Activated naive CD8-positive, alpha-beta T cell treated with anti-CD3 and anti-CD28 coated beads, Interleukin-2, amount 50 U/mL, for 24 hours (primary cell): ENCODE measurements at places on chromosomes 4 and X.
A peak's percentile ranks its signal among the peaks of the same experiment; 100 is the strongest.

DNA sequence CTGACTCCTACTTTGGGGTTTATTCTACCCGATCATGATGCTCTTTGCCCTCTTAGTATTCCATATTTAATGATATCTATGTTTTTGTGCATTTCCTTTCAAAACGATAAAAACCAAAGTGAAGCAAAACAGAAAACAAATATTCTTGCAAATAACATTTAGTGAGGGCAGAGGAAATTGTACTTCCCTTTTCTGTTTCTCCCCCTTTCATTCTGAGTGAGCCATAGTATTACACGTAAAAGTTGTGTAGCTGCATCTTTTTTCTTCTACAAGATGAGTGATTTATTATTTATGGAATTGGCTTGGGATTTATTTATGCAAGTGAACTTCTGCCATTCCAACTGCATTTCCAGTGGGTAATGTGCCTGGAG lies 109.9 kb downstream of the AFF2 start:
- no peak for DNase-seq
- H3K27me3 ChIP-seq, result no peaks in the 10 kb centered on the region
- peak overlapping the region; percentile 17 for H3K4me3 ChIP-seq
- H3K27ac ChIP-seq, result peak overlapping the region; percentile 69
- no peaks in the 10 kb centered on the region for H3K36me3 ChIP-seq
- peaks cover 35% of the 10 kb centered on the region for H3K4me1 ChIP-seq

GRCh38 chr4:88378691-88379559 lies at the start of gene HERC6:
Gene HERC6, plus strand, starts transcription at chr4:88378852. Its CDS starts 70 bp downstream, at chr4:88378922.
- H3K27ac ChIP-seq, result peak within 1 kb of the TSS; percentile 74
- H3K4me1 ChIP-seq, result peaks cover 43% of the 10 kb centered on the region

- H3K36me3 ChIP-seq, result no peaks in the 10 kb centered on the region
- peak overlapping the region; percentile 95 for H3K4me3 ChIP-seq
- peaks cover 49% of the 10 kb centered on the region for H3K4me1 ChIP-seq
- no peak for DNase-seq
- peak overlapping the region; percentile 96 for H3K27ac ChIP-seq
- H3K27me3 ChIP-seq, result no peaks in the 10 kb centered on the region
Observed at GRCh38 chrX:75156531-75156945, 455 bp upstream of the ABCB7 start.

- H3K4me1 ChIP-seq, result peaks cover 10% of the 10 kb centered on the region
- DNase-seq, result no peak
- H3K27me3 ChIP-seq, result no peaks in the 10 kb centered on the region
- H3K27ac ChIP-seq, result no peak overlapping the region
Observed at GRCh38 chrX:148567229-148567628, 66.8 kb downstream of the AFF2 start.

- H3K36me3 ChIP-seq, result no peaks in the 10 kb centered on the region
- H3K4me1 ChIP-seq, result no peaks in the 10 kb centered on the region
- no peak overlapping the region for H3K27ac ChIP-seq
- H3K4me3 ChIP-seq, result no peak overlapping the region
Observed at GRCh38 chr4:8515316-8516060, 64.7 kb upstream of the GPR78 start.

GRCh38 chrX:38717871-38718270 lies 83.4 kb upstream of the MID1IP1 start:
- no peak overlapping the region for H3K27ac ChIP-seq
- peak; percentile 1 for DNase-seq
- peaks cover 2% of the 10 kb centered on the region for H3K27me3 ChIP-seq
- H3K4me3 ChIP-seq, result no peak overlapping the region
- no peaks in the 10 kb centered on the region for H3K36me3 ChIP-seq
- peaks cover 4% of the 10 kb centered on the region for H3K4me1 ChIP-seq

- H3K4me1 ChIP-seq, result no peaks in the 10 kb centered on the region
- H3K4me3 ChIP-seq, result no peak overlapping the region
- no peaks in the 10 kb centered on the region for H3K36me3 ChIP-seq
- no peak for DNase-seq
Observed at GRCh38 chrX:88397551-88397950, 349.5 kb upstream of the CPXCR1 start.

GRCh38 chrX:9885150-9885549 lies 82.0 kb upstream of the CLDN34 start:
- peaks cover 6% of the 10 kb centered on the region for H3K27me3 ChIP-seq
- H3K4me3 ChIP-seq, result no peak overlapping the region
- no peaks in the 10 kb centered on the region for H3K36me3 ChIP-seq
- no peak overlapping the region for H3K27ac ChIP-seq
- peak; percentile 56 for DNase-seq

DNA sequence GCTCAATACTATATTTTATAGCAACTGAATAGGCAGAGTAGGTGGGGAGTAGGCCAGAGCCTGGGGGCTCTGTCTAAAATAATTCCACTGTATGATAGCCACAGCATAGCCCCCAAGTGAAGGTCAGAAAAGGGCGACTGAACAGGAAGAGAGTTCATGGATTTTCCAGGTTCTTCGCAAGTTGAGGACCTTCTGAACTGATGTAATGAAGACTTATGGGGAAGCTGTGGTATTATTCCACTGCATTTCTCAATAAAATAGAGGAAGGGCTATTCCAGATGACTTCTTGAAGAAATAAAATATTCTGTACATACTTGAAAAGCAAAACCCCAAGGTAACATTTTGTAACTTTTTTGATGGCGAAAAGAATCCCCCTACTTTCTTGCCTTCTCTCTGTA lies 231.4 kb upstream of the GPC4 start:
- H3K4me1 ChIP-seq, result no peaks in the 10 kb centered on the region
- H3K36me3 ChIP-seq, result no peaks in the 10 kb centered on the region
- H3K4me3 ChIP-seq, result no peak overlapping the region
- no peak overlapping the region for H3K27ac ChIP-seq
- H3K27me3 ChIP-seq, result no peaks in the 10 kb centered on the region

DNA sequence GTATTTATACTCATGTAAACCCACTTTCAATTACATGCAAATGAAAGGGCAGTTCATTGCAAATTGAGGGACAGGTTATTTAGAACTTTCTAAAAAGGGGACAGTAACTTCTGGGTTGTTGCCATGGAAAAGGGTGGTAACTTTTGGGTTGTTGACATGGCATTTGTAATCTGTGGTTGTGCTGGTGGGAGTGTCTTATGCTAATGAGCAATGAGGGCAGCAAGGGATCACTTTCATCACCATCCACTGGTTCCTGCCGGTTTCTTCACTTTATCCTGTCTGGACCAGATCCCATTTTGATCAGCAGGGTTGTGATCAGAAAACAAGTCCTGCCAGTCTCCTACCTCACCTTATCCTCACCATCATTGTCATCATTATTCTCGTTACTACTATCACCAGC lies 32.0 kb downstream of the EVC start:
- no peak overlapping the region for H3K4me3 ChIP-seq
- H3K27ac ChIP-seq, result no peak overlapping the region
- H3K36me3 ChIP-seq, result no peaks in the 10 kb centered on the region
- H3K27me3 ChIP-seq, result peaks cover 4% of the 10 kb centered on the region

DNA sequence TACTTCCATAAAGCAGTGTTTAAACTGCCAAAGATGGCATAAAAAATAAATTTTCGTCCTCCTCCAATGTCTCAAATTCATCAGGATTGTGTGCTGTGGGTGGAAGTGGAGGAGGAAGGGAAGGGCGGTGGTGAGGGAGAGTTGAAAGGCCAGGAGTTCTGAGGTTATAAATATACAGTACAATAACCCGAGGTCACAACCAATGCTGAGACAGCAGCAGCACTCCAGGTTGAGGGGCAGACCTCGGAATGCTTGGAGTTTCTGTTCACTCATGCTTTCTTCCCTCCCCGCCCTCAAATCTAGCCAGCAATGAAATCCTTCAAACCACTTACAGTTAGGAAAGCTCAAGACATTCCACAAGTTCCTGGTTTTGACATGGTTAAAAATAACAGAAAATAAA lies 134.0 kb upstream of the SMAD1 start:
- no peaks in the 10 kb centered on the region for H3K36me3 ChIP-seq
- no peak overlapping the region for H3K27ac ChIP-seq
- no peaks in the 10 kb centered on the region for H3K4me1 ChIP-seq

GRCh38 chr4:144104509-144105130 lies 35.9 kb downstream of the GYPA start:
- H3K36me3 ChIP-seq, result no peaks in the 10 kb centered on the region
- no peak for DNase-seq
- H3K4me1 ChIP-seq, result no peaks in the 10 kb centered on the region
- H3K27me3 ChIP-seq, result peaks cover 3% of the 10 kb centered on the region
- H3K4me3 ChIP-seq, result no peak overlapping the region

DNA sequence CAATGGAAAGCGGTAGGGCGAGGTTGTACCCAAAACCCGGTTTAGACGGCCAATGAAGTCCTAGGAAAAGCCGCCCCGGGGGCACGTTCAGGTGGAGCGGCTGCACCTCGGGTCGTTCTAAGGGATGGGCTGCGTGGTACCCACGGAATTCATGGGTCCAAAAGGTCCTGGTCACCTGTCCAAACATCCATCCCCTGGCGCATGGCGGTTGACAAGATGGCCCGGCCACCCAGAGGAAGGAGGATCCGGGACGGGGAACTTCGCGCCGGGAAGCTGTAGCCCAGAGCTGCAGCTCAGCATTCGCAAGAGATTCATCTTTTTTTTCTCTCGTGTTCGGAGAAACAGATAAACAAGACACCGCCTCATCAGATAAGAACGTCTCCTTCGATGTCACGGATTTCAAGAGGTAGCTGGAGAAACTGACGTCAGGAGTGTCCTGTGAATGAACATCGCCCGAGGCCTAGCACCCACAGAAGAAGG lies 10.9 kb downstream of the PITX2 start:
- peaks cover 76% of the 10 kb centered on the region for H3K27me3 ChIP-seq
- H3K4me3 ChIP-seq, result no peak overlapping the region
- no peak overlapping the region for H3K27ac ChIP-seq
- H3K36me3 ChIP-seq, result peaks cover 1% of the 10 kb centered on the region
- no peak for DNase-seq
- peaks cover 6% of the 10 kb centered on the region for H3K4me1 ChIP-seq

- no peak overlapping the region for H3K4me3 ChIP-seq
- H3K27ac ChIP-seq, result peak overlapping the region; percentile 49
- peaks cover 20% of the 10 kb centered on the region for H3K36me3 ChIP-seq
- no peaks in the 10 kb centered on the region for H3K27me3 ChIP-seq
- DNase-seq, result no peak
- peaks cover 34% of the 10 kb centered on the region for H3K4me1 ChIP-seq
Observed at GRCh38 chrX:13750204-13750603, 15.7 kb downstream of the OFD1 start.

- no peak overlapping the region for H3K27ac ChIP-seq
- H3K4me3 ChIP-seq, result no peak overlapping the region
- no peaks in the 10 kb centered on the region for H3K36me3 ChIP-seq
- peaks cover 36% of the 10 kb centered on the region for H3K27me3 ChIP-seq
Observed at GRCh38 chrX:133412665-133413064, 2.6 kb downstream of the GPC4 start.

GRCh38 chr4:37139987-37140386 lies 104.6 kb upstream of the NWD2 start:
- no peak overlapping the region for H3K4me3 ChIP-seq
- H3K27me3 ChIP-seq, result no peaks in the 10 kb centered on the region
- DNase-seq, result no peak
- H3K27ac ChIP-seq, result no peak overlapping the region
- no peaks in the 10 kb centered on the region for H3K36me3 ChIP-seq

- H3K27ac ChIP-seq, result no peak overlapping the region
- no peak for DNase-seq
- no peak overlapping the region for H3K4me3 ChIP-seq
- H3K27me3 ChIP-seq, result no peaks in the 10 kb centered on the region
- no peaks in the 10 kb centered on the region for H3K36me3 ChIP-seq
Observed at GRCh38 chrX:10243106-10243505, 86.3 kb downstream of the CLCN4 start.

- H3K4me3 ChIP-seq, result no peak overlapping the region
- no peak for DNase-seq
- H3K36me3 ChIP-seq, result no peaks in the 10 kb centered on the region
Observed at GRCh38 chr4:18390655-18391353, 369.2 kb upstream of the LCORL start.

GRCh38 chr4:125316791-125317524 lies 2.2 kb downstream of the FAT4 start:
- H3K4me1 ChIP-seq, result peaks cover 35% of the 10 kb centered on the region
- no peaks in the 10 kb centered on the region for H3K36me3 ChIP-seq
- DNase-seq, result peak; percentile 2
- H3K4me3 ChIP-seq, result peak overlapping the region; percentile 49
- H3K27me3 ChIP-seq, result peaks cover 64% of the 10 kb centered on the region

DNA sequence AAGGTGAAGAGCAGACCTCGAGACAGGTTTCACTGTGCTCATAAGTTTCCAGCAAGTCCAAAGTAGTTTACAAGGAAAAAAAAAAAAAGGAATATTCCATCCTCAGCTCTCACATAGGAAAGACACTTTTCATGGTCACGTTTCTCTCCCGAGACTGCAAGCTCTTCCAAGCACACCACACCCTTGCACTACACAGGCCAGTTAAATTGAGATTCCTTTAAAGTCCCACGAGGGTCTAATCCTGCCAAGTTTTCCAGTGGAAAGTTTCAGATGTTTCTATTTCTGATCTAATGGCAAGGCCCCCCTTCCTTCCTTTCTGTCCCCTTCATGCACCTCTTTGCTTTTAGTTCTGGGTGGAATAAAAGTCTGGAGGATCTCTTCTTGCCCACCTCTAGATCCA lies 67.9 kb upstream of the PCDH19 start:
- H3K27me3 ChIP-seq, result no peaks in the 10 kb centered on the region
- H3K36me3 ChIP-seq, result no peaks in the 10 kb centered on the region
- no peak for DNase-seq
- H3K27ac ChIP-seq, result no peak overlapping the region
- no peaks in the 10 kb centered on the region for H3K4me1 ChIP-seq
- H3K4me3 ChIP-seq, result no peak overlapping the region

- no peaks in the 10 kb centered on the region for H3K36me3 ChIP-seq
- peak overlapping the region; percentile 90 for H3K4me3 ChIP-seq
- peaks cover 12% of the 10 kb centered on the region for H3K4me1 ChIP-seq
- no peak for DNase-seq
- H3K27ac ChIP-seq, result peak overlapping the region; percentile 98
Observed at GRCh38 chrX:149541521-149542047, 772 bp downstream of the EOLA1 start.

GRCh38 chrX:121876305-121876704 lies 828.9 kb downstream of the GLUD2 start:
- H3K4me3 ChIP-seq, result no peak overlapping the region
- no peaks in the 10 kb centered on the region for H3K36me3 ChIP-seq
- no peaks in the 10 kb centered on the region for H3K27me3 ChIP-seq

DNA sequence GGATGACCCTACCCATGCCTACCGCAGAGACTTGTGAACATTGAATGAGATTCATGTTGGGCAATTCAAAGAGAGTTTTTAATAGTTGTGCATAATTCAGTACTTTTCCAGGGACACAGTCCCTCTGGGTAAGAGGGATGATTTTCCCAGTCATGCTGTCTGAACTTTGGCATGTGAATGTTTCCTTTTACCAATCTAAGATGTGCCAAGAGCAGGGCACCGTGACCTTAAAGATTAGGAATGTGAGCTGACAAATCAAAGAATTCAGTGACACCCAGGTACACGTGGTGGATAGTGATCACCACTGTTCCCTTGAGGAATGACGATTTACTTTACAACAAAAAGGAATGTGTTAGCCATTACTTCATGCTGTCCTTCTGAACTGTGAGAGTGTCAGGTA lies 515.6 kb downstream of the PPARGC1A start:
- H3K27ac ChIP-seq, result no peak overlapping the region
- no peaks in the 10 kb centered on the region for H3K36me3 ChIP-seq
- no peaks in the 10 kb centered on the region for H3K27me3 ChIP-seq
- H3K4me1 ChIP-seq, result peaks cover 4% of the 10 kb centered on the region
- H3K4me3 ChIP-seq, result no peak overlapping the region

GRCh38 chrX:16903274-16904022 lies 33.3 kb upstream of the RBBP7 start:
- H3K27me3 ChIP-seq, result peaks cover 1% of the 10 kb centered on the region
- H3K27ac ChIP-seq, result no peak overlapping the region
- no peaks in the 10 kb centered on the region for H3K36me3 ChIP-seq
